ENCODE measurements at places on chromosomes 4 and X.

DNA sequence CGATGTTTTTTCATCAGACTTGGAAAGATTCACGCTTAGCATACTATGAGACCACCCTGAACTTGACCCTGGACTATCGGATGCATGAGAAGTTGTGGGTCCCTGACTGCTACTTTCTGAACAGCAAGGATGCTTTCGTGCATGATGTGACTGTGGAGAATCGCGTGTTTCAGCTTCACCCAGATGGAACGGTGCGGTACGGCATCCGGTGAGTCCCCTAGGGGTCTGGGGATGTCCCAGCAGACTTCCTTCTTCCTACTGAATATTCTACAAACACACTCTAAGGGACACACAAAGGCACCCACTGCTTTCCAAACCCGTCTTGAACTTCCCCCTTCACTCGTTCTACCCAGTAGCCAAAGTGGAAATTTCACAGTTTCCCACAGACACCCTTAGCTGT, 9.3 kb downstream of the GABRQ start:
- no peak for DNase-seq

DNA sequence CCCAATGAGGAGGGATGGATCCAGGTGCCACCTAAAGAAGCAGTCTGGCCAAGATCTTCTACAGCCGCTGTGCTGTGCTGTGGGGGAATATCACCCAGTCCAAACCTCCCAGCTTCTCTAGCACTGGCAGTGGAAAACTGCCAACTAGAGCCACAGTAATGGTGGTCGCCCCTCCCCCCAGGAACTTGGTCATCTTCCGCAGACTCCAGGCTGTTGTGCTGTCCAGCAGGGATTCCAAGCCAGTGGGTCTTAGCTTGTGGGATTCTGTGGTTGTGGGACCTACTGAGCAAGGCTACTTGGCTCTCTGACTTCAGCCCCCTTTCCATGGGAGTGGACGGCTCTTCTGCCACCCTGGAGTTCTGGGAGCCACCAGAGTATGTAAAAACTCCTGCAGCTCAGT, 18.2 kb downstream of the GPRASP1 start:
- no peak for DNase-seq

DNA sequence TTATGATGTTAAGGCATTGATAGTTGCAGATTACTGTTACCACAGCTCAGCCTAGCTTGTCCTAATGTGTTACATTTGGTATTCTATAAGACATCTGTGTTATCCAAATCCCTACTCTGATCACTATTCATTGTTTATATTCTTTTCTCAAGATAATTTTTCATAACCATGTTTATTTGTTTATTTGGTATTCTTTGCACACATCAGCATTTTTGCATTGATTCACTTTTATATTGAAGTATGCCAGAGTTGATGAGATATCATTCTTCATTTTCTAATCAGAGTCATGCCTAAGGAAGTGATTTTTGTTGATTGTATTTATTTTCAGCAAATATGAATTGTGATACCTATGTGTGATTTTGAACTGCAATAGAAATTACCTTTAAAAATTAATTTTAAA, 61.2 kb upstream of the PDHA2 start:
- no peak for DNase-seq

DNA sequence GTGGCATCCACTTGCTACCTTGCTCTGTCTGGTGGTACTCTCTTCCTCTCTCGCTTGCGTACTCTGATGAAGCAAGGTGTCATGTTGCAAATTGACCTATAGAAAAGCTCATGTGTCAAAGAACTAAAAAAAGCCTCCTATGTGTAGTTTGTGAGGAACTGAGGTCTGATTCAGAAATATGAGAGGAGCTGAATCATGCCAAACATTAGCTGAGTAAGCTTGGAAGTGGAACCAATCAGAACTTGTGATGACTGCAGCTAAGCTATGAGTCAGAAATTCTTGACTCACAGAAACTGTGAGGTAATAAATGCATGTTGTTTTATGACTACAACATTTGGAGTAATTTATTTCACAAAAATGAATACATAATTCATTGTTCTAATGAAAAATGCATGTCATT, 2138.8 kb downstream of the PCDH7 start:
- no peak for DNase-seq

DNA sequence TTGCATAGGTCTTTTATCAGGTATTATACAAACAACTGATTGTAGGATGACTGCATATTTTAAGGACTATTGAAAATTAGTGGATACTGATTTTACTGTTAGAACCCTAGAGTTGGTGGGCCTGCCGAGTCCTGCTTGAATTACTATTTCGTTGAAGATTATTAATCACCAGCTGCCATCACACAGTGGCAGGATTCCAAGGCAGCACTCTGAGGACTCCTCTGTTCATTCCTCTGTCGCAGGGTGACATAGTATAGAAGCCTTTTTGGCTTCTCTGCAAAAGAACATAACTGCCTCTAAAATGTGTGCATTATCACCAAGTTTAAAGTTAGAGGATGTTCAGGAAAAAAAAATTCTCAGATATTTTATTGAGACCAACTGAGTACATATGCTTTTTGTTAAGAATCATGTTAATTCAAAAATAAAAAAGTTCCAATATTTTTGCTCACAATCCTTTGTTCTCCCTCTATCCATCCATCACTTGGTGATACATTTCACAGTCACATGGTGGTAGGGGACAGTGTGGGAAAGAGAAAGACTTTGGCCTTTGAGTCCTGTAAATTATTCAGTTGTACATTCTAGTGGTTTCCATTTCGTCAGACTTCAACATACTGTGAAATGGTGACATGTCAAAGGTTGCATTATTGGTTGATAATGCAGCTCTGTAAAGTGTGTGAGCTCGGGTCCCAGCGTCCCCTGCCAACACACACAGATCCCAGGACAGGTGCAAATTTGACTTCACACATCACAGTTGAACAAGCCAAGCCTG, 332.5 kb downstream of the GRID2 start:
- no peak for DNase-seq

GRCh38 chr4:14336656-14337055, 665.6 kb upstream of the CPEB2 start:
- no peak for DNase-seq

DNA sequence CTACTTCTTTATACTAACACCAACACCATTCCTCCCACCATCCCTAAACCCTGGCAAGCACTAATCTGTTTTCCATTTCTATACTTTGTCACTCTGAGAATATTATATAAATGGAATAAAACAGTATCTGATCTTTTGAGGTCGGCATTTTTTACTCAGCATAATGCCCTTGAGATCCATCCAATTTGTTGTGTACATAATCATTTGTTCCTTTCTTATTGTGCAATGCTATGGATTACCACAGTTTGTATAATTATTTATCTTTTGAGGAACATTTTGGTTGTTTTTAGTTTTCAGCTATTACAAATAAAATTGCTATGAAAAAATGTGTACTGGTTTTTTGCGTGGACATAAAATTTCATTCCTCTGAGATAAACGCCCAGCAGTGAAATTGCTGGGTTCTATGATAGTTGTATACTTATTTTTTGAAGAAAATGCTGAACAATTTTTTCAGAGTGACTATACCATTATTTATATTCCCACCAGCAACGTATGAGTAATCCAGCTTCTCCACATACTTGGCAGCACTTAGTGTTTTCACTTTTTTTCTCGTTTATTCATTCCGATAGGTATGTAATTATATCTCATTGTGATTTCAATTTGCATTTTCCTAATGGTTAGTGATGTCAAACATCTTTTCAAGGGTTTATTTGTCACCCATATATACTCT, 154.3 kb upstream of the DCAF8L1 start:
- no peak for DNase-seq

DNA sequence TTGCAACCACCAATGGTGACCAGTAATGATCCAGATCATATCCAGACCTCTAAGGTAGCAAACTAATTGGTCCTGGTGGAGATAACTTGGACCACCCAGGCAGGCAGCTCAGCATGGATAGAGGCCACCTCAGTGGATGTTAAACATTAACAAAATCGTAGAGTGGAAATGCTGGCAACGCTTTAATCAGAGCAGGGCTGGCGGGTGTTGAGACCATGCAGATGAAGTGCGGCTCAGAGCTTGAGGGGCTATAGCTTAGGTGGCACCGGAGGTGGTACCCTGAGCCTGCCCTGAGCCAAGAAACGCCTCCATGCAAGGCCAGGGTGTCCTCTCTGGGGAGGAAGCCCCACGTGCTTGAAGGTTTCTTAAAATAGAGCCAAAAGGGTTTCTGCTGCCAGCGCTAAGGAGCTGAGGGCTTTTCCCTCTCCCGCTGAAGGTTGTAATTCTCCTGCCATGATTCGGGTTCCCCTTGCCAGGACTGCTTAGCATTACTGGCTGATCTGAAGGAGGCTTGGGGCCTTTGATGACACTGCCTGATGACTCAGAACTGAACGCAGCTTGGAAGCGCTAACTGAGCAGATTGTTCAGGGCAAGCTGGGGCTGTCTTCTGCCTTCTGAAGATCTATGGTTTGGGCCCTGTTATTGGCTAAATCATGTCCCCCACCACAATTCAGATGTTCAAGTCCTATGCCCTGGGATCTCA, 177.8 kb upstream of the ATP6AP2 start:
- no peak for DNase-seq

- no peak for DNase-seq
Measured at GRCh38 chr4:103026868-103027267, 7.4 kb upstream of the SLC9B1 start.

GRCh38 chr4:7294176-7294756, 101.9 kb downstream of the SORCS2 start:
- no peak for DNase-seq

Data from activated CD4-positive, alpha-beta T cell treated with anti-CD3 and anti-CD28 coated beads for 24 hours (primary cell).